ENCODE measurements at places on chromosomes 13 and 19.

DNA sequence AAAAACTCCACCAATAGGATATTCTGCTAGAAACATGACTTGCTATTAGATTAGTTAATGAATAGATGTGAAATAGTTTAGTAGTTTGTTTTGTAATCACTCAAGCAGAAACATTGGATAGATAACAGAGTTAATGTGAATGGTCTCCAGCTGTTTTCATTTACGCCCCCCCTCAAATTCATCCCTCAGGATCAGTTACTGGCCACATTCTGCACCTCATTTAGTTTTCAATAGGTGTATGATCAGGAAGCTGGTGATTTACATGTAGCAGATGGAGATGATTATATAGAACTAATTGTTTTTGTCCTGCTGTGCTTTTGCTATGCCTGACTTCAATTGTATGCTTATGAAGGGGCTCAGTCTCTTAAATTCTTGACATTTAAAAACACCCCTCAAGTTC, 759.0 kb downstream of the SLITRK6 start:
- no peak for DNase-seq

DNA sequence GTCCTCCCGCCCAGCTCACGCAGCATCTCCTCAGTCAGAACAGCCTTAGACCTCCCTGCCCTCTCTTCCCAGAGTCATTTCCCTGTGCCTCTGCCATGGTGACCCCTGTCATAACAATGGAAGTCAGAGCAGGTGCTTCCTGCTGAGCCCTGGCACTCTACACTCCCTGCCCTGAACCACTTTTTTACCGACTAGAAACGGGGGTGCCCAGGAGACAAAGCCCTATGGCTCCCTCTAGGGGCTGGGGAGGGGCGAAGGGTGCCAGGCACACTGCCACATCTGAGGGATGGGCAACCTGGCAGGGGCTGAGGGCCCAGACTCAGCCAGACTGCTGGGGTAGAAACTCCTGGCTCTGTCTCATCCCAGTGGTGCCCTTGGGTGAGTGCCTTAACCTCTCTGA, 16.4 kb downstream of the ZNF574 start:
- DNase-seq, result no peak

- no peak for DNase-seq
Measured at GRCh38 chr19:10920288-10920655, 8.2 kb downstream of the YIPF2 start.

DNA sequence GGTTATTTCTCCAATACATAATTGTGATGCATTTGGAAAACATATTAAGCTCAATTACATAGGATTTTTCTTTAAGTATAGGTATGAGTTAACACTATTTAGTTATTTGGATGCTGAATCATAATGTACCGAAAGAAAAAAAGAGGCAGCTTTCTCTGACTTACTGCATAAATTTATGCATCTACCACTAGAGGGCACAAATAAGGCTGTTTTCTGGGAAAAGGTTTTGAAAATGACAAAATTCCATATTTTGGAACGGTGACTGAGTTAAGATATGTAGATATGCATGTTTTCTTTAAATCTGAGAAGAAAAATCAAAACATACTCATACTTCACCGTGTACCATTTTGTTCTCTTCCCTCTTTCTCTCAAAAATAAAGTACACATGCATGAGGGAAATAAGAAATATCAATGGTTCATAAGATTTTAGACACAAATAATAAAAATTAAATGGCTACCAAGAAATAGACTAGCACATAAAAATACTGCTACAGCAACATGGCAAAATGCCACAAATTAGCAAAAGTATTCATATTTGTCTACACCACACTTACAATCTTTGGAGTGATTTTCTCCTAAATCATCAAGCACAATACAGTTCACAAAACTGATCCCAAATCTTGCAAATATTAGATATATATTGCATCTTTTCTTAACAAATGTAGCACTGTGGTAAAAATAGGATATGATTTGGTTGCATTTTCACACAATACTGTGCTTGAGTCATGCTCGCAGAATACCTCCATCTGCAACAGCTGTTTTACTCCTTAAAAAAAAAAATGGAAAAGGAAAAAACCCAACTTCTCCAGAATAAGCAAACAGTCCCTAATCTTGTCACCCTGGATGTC, 260.0 kb downstream of the FGF14 start:
- no peak for DNase-seq

DNA sequence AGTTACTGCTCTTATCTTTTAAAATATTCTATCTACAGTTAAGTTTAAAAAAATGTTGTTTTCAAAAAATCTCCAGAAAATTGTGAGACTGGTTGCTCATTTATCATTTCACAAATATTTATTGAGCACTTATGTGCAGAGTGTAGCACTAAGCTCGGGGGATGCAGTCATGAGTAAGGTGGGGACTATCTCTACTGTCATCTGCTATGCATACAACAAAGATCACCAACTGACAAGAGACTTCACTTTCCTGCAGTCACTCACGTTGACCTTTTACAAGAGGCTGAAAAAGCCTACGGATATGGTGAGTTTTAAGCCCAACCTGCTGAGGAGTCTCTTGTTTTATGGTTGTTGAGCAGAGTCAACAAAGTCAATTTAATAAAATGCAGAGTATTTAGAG, 392.5 kb downstream of the KLF12 start:
- DNase-seq, result no peak

DNA sequence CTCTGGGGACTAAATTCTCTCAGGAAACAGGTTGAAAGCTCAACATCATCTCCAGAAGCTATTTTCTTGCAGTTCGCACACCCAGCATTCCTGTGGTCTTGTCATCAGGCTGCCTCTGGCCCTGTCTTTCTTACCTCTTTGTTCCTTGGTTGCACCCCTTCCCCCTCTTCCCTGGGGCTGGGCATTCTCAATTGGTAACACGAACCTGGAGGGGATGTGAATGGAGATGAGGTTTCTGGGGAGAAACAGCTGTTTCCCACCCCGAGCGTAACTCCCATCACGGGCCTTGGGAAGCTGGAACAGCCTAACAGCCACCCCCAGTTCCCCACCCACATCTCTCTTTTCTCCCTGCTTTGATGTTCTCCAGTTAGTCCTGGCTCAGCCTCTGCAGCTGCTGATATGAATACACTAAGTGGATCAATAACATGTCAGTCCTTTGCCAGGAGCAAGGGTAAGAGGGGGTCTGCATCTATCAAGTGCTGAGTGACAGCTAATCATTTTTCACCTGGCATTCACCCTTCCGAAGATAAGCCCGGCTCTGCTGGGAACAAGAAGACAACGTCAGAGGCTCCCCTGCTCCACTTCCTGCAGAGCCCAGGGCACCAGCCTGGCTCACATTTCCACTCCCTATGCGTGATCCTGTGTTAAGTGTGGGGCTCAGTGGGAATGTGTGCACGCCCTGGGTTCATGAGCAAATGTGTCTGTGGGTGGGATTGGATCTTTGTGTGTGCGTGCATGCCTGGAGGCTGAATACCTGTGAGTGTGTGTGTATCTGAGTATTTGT, 74.0 kb upstream of the KCTD15 start:
- no peak for DNase-seq

GRCh38 chr13:33485247-33485646, 199.7 kb upstream of the STARD13 start:
- no peak for DNase-seq

- no peak for DNase-seq
Measured at GRCh38 chr13:107305178-107305577, 737.2 kb upstream of the ARGLU1 start.

DNA sequence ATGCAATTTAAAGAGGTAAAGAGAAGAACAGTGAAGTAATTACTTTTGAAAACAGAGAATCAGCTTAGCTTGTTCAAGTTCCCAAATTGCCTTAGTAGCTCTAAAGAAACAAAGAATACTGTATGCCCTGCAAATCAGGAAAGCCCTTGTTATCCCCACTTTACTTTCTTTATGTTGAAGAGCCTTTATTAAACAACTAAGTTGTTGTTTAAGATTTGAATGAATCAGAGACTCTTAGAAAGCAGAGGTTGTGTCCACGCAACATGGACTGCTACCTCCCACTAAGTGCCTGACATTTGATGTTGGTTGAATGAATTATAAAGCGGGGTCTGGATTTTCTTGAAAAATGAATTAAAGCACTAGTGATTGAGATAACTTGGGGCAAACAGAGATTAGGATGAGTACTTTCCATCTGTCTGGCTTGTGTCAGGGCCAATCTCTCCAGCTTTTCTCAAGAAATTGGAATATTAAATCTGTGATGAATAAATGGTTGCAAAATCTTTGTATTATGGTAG, 214.7 kb downstream of the POSTN start:
- DNase-seq, result no peak

DNA sequence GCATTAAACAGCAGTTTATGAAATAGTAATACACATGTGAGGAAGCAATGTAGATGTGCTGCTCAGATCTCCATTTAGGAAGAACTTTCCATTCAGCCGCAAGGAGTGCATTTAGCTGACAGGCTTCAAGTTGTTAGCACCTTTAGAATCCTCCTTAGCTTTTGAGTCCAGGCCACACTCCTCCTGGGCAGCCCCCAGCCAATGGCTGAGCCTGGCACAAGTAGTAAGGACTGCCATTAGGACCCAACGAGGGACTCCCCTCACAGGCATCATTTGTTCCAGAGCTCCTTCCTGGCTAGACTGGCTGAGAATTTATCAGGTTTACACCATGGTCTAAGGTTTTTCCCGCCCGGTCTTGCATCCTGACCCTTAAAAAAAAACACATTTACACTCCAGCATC, 201.4 kb downstream of the DIAPH3 start:
- no peak for DNase-seq

- DNase-seq, result no peak
Measured at GRCh38 chr13:35995136-35995535, 136.0 kb downstream of the DCLK1 start.

DNA sequence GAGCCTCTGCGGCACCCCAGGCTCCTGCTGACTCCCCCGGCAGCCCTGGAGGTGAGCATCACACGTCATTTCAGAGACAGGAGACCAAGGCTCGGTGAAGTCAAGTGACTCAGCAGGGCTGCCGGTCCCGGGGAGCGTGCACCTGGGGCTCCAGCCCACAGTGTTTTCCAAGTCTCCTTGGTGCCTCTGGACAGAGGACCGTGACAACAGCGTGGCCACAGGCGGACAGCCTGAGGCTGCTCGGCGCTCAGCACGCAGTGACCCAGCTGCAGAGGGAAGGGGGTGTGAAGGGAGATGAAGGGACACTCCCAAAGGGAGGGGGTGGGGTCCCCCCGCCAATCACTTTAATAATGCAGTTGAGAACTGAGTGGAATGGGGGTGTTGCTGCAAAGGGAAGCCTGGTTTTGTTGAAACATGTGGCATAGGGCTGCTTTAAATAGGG, 17.5 kb upstream of the ASPDH start:
- DNase-seq, result no peak

GRCh38 chr13:30700364-30700763, 35.0 kb upstream of the ALOX5AP start:
- DNase-seq, result no peak

DNA sequence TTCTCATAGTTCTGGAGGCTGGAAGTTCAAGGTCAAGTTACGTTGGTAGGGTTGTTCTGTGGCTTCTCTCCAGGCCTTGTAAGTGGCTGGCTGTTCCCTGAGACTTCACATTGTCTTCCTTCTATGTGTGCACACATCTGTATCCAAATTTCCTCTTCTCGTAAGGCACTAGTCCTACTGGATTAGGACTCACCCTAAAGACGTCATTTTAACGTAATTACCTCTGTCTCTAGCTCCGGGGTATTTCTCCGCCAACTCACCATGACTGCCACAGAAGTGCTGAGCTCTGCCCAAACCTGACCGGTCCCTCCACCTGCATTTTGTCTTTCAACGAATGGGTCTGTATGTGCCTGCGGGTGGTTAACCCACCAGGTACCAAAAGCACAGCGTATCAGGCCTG, 8.7 kb upstream of the SYDE1 start:
- DNase-seq, result no peak

- no peak for DNase-seq
Measured at GRCh38 chr19:1017115-1017905, 3.6 kb downstream of the TMEM259 start.

- no peak for DNase-seq
Measured at GRCh38 chr13:20340759-20341171, 108.6 kb upstream of the GJB6 start.

GRCh38 chr19:12289790-12290065, 5.0 kb downstream of the ZNF44 start:
- no peak for DNase-seq

DNA sequence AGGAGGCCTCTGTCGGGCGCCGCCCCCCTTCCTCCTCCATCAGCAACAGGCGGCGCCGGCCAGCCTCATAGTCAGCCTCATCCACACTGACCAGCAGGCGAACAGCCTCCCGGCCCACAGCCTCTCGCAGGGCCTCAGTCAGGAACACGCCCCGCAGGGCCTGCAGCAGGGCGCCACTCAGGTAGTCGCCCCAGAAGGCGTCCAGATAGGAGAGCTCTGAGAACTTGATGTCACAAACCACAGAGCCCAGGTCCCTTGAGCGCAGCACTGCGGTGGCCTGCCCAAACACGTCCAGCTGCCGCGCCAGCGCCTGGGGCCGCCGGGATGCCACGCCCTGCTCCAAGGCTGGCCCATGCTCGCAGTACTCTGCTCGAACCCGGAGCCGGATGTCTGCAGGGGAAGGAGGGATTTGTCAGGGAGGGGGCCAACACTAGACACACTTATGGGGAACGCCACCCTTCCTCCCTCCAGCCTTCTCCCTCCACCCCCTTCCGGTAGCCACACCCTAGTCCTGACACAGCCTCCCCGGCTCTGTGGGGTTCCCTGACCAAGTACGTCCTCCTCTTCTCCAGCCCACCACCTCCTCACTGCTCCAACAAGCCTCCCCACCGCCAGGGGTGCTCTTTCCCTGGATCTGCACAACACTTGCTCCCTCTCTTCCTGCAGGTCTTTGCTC, 17.9 kb downstream of the DEDD2 start:
- no peak for DNase-seq

DNA sequence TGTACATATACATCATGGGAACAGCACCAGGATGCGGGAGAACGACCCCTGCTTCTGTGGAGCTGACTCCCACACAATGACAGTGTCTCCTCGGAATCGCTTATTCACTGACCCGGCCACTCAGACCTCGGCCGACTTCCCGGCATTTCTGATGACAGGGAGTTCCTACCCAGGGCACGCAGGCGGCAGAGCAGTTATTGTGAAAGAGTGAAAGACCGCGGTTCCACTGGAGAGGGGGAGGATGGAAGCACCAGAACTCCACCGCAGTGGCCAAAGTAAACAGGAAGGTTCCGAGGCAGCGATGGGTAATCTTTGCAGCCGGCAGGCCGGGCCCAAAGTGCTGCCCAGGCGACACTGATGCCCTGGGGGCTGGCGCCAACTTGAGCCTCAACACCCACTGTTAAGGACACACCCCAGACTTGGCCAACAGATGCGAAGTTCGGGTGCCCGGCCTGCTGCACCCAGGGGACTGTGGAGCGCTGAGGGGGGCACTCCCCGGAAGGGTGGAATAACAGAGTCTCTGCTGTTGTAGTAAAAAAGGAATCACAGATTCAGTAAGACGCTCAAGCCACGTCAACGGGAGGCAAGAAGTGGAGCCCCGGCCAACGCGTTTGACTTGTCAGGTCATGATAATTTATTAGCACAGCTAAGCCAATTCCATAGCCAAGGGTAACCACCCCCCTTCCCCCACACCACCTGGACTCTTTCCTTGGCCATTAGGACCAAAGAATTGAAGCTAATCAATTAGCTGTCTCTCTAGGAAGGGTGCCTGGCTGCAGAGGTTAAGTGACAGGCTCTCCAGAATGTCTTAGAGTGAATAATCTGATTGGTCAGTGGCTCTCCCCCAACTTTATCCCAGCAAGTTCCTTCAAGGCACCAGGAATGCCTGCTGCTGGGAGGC, 5.8 kb downstream of the MLLT1 start:
- peak; percentile 77 for DNase-seq
